ENCODE measurements at places on chromosomes 6 and 20. TPM values are rescaled to one million over a fixed set of nuclear protein-coding genes. Genes with fewer than 3 reads are reported as not detected.

The PRDM13 gene
- total RNA-seq, result not detected

The SLC17A3 gene
- not detected for total RNA-seq

The PCK1 gene
- 2,194 TPM for total RNA-seq

DNA sequence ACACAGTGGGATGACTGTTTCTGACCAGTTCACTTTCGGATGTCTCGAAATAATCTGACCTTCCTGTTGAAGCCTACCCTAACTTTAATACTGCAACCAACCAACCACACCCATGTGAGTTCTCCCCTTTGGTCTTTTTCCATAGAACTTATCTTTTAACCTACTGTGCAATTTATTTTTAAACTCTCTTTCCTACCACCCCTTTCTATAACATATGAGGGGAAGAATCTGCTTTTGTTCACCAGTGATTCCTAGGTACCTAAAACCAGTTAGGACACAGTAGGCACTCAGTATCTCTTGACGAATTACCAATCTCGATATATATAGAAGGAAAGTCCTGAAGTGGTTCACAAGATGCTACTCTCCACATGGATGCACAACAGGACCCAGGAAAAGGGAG lies 7.0 kb downstream of the COX7A2 start:
- no peak for DNase-seq

- no peak for DNase-seq
These were observed 72.2 kb upstream of the ZFP64 start for GRCh38 chr20:52263757-52264156.

DNA sequence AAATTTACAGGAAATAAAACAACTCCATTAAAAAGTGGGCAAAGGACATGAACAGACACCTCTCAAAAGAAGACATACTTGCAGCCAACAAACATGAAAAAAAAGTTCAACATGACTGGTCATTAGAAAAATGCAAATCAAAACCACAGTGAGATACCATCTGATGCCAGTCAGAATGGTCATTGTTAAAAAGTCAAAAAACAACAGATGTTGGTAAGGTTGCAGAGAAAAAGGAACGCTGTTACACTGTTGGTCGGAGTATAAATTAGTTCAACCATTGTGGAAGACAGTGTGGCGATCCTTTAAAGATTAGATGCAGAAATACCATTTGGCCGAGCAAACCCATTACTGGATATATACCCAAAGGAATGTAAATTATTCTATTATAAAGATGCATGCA lies 858.0 kb upstream of the FLRT3 start:
- no peak for DNase-seq

Measured in Peyer's patch (tissue), 4 donors.